MM.1S (cell line): ENCODE measurements at places on chromosomes 1 and 21.

- DNase-seq: no peak
Observed at GRCh38 chr1:167428395-167428794, 89.9 kb downstream of the CD247 start.

- DNase-seq: no peak
Observed at GRCh38 chr1:116075990-116076389, 35.2 kb upstream of the MAB21L3 start.

- no peak for DNase-seq
Observed at GRCh38 chr21:37780991-37781983, 135.0 kb downstream of the KCNJ6 start.

DNA sequence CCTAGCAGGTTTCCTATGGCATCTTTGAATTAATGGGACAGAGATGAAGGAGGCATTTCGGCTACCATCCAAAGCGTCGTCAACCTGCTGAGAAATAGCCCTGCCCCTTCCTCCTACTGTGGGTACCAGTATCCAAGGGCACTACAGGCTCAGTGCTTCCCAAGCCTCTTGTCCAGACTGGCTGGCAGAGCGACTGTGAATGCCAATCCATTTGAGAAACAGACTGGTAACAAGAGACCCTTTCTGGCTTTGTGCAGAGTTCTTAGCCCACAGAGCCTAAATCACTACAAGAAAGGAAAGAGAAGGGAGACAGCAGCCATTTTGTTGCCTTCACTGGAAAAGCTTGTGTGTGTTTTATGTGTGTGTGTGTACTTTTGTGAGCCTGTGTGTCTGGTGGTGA lies 115.5 kb downstream of the HMGB4 start:
- DNase-seq: no peak

- DNase-seq: no peak
Observed at GRCh38 chr21:31903896-31904295, 31.1 kb downstream of the HUNK start.

GRCh38 chr1:114458237-114458777 lies 52.7 kb downstream of the TRIM33 start:
- no peak for DNase-seq

- peak; percentile 28 for DNase-seq
Observed at GRCh38 chr1:172135076-172135672, 285.3 kb upstream of the C1orf105 start.

- DNase-seq: no peak
Observed at GRCh38 chr1:161311595-161312181, 1.9 kb upstream of the MPZ start.

- peak; percentile 78 for DNase-seq
Observed at GRCh38 chr21:34889320-34889675, 159.8 kb downstream of the RUNX1 start.
